ENCODE measurements at places on chromosomes 2 and 18. TPM values are rescaled to one million over a fixed set of nuclear protein-coding genes. Genes with fewer than 3 reads are reported as not detected.

DNA sequence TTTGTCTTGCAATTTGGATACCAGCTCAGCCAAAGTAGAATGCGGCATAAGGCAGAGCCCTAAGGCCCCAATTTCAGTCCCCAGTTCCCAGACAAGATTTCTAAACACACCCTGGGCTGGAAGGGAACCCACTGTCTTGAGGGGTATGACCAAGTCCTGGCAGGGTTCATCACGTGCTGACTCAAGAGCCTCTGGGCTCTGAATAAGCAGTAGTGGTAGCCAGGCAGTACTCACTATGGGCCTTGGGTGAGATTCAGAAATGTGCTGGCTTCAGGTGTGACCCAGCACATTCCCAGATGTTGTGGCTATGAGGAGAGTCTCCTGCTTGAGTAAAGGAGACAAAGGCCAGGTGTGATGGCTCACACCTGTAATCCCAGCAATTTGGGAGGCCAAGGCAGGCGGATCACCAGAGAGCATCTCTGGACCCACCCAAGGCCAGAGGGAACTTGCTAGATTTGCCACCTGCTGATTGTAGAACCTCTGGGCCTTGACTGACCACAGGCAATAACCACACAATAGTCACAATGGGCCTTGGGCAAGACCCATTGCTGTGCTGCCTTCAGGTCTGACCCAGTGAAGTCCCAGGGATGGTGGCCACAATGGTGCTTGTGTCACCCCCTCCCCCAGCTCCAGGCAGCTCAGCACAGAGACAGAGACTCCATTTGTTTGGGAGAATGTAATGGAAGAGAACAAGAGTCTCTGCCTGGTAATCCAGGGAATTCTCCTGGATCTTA lies 74.9 kb downstream of the ATL2 start:
- DNase-seq, result no peak

- DNase-seq, result no peak
Observed at GRCh38 chr18:12779456-12779855, 76.6 kb downstream of the PSMG2 start.

GRCh38 chr18:10530852-10531251 lies 5.0 kb downstream of the NAPG start:
- DNase-seq, result no peak

DNA sequence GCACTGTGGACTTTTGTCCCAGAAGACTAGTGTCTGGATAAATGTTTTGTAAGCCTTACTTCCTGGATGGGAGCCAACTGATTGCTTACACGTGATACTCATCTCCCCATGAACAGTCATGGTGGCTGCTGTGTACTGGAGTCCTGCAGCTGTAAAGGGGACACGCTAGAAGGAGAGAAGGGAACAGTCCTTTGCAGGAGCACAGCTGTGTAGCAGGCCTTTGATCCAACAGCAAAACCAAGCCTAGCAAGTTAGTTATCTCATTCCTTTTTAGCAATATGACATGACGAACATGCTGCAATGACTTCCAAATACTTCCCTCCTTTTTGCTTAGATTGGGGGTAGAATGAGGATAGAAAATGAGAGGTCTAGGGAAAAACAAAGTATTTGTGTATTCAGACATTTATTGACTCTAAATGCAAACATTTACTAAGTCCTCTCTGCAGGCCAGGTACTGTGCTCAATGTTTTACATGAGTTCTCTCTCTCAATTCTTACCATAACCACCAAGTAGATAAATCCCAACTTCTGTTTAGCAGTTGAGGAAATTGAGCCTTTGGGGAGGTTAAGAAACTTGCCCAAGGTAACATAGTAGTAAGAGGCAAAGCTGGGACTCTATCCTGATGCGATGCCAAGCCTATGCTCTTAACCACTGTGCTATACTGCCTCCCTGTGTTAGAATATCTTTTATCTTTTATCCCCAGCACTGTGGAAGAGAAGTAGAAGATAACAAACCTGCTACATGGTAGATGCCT lies 55.4 kb upstream of the CD28 start:
- peak; percentile 43 for DNase-seq

- no peak for DNase-seq
Observed at GRCh38 chr18:13612196-13612997, 114.0 kb downstream of the FAM210A start.

GRCh38 chr2:126862730-126863129 lies 36.0 kb upstream of the TEX51 start:
- DNase-seq, result no peak

DNA sequence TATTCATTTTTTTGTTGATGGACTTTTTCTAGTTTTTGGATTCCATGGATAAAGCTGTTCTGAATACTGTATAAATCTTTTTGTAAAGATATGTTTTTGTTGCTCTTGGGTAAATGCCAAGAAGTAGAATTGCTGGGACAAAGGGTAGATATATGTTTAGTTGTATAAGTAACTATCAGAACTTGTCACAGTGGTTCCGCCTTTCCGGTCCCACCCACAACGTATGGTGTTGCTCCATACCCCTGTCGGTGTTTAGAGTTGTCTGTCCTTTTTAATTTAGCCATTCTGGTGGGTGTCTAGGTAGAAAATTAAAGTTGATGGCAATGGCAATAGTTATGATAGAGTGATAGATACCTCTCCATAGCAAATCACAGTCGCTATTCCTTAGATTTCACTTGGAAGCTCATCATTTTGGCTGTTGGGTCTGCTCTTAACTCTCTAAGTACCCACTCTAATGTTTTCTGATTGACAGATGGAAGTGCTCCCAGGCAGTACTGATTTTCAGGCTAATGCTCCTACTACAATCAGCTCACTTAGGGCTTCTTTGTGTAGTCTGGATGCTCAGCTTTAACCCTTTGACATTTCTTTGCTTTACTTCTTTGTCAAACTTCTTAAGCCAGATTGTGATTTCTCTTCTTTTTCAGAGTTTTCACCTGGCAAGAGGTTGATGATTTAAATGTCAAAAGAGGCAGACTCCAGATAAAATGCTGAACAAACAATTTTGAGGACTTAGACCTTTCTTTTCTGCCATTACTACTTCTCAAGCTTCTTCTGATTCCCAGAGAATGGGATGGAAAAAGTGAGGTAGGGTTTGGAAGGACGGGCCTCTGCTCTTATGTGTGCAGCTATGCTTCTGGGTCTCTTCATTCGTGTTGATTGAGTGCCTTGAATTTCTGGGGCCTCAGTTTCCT lies 156.4 kb downstream of the AQP4 start:
- no peak for DNase-seq

DNA sequence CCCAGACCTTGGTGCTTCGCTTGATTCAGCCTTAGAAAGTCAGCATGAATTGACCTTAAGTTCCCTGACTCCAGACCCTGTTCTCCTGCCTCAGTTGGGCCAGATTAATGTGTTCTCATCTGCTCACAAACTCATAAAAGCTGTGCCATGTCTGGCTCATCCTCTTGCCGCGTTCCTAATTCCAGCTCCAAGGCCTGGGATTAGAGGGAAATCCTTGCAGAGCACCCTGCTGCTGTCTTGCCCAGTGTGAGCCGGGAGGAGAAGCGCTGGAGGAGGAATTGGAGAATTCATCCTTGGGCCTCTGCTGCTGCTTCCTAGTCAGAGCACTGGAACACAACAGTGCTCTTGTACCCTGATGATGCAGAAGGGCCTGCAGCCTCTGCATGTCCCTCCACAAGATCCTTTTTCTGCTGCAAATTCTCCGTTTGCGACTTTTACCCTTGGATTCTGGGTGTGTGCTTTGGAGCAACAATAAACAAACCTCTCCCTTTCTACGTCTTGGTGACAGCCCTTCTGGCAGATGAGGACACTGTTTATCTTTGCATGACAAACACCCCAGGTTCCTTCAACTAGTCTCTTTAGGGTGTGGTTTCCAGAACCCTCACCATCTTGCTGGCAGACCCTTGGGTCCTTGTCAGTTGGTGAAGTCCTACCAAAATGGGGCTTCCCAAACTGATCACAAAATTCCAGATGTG lies 46.9 kb upstream of the CNGA3 start:
- no peak for DNase-seq

DNA sequence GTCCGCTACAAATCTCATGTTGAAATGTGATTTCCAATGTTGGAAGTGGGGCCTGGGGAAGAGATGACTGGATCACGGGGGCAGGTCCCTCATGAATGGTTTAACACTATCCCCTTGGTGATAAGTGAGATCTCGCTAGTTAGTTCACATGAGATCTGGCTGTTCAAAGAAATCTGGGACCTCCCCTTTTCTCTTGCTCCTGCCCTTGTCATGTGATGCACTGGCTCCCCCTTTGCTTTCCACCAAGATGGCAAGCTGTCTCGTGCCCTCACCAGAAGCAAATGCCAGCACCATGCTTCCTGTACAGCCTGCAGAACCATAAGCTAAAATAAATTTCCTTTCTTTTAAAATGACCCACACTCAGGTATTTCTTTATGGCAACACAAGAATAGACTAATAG lies 57.3 kb upstream of the C2orf15 start:
- DNase-seq, result no peak

- no peak for DNase-seq
Observed at GRCh38 chr18:22363867-22364463, 53.8 kb downstream of the CTAGE1 start.

- no peak for DNase-seq
Observed at GRCh38 chr2:207933396-207934065, 91.8 kb downstream of the PLEKHM3 start.

DNA sequence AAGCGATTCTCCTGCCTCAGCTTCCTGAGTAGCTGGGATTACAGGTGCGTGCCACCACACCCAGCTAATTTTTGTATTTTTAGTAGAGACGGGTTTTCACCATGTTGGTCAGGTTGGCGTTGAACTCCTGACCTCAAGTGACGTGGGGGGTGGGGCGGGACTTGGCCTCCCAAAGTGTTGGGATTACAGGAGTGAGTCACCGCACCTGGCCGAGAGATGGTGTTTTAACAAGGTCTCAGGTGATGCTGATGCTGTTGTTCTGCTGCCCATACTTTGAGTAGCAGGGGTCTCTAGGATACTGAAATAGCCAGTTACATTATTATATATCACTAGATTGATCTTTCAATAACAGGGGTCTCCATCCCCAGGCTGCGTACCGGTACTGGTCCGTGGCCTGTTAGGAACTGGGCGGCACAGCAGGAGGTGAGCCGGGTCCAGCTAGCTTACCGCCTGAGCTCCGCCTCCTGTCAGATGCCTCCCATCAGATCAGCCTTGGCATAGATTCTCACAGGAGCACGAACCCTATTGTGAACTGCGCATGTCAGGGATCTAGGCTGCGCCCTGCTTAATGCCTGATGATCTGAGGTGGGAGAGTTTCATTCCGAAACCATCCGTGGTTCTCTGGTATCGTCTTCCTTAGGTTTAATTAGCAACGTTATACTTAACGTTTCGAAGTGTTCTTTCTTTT lies 48.3 kb upstream of the SLC38A11 start:
- no peak for DNase-seq

GRCh38 chr18:12625241-12625640 lies 32.7 kb downstream of the SPIRE1 start:
- DNase-seq, result no peak

GRCh38 chr2:177806025-177806424 lies 266.6 kb downstream of the PDE11A start:
- DNase-seq, result no peak

- DNase-seq, result no peak
Observed at GRCh38 chr2:240427729-240428128, 7.7 kb upstream of the GPC1 start.

GRCh38 chr2:241891315-241891987 lies 21.9 kb downstream of the RTP5 start:
- DNase-seq, result no peak

DNA sequence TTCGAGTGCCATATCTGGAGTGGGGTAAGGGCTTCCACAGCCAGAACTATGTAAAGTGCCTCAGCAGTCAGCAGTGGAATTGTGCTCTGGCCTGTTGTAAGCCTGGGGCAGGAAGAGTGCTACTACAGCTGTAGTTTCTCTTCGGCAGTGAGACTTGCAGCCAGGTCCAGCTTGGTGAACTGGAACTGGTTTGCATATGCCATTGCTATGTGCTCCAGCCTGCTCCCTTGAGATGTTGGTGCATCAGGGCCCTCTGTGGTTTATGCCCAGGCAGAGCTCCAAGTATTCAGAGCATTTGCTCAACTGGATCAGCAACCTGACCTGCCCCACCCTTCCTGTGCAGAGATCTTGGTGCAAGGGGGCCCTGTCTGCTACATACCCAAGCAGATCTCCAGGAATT lies 47.8 kb downstream of the ZNF804A start:
- peak; percentile 58 for DNase-seq

DNA sequence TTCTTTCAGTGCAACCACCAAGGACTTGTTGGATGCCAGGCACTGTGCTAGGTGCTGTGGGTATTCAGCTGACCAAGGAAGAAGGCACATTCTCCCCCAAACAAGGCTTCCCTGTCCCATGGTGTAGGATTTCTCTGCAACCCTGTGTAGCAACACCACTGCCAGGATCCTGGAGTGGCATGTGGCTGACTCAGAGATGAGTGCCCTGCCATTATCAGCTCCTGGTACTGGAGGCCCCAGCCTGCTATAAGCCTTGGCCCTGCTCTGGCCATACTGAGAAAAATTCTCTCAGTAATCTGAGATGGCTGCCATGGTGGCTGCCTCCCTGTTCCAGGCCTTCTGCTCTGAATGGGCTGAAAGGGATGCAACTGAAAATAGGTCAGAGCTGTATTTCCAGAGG lies 4.3 kb downstream of the SMYD5 start:
- DNase-seq, result no peak

CCDC102B gene
- 0.17 TPM for total RNA-seq

LBX2 gene
- total RNA-seq, result 1.3 TPM

LIPT1 gene
- total RNA-seq, result 11.8 TPM

IL36RN gene
- not detected for total RNA-seq

HNMT gene
- total RNA-seq, result 20.2 TPM

ACKR3 gene
- not detected for total RNA-seq

NPAS2 gene
- total RNA-seq, result 11.0 TPM

PRSS56 gene
- not detected for total RNA-seq

CIDEA gene
- total RNA-seq, result 5.6 TPM

TNFAIP6 gene
- not detected for total RNA-seq

MATN3 gene
- 9.7 TPM for total RNA-seq

DYNAP gene
- total RNA-seq, result not detected

MC2R gene
- total RNA-seq, result not detected

SLC19A3 gene
- total RNA-seq, result 0.29 TPM

RNF125 gene
- total RNA-seq, result 0.72 TPM

All from epithelial cell of proximal tubule (primary cell).